ENCODE measurements at places on chromosomes 11 and 22.

DNA sequence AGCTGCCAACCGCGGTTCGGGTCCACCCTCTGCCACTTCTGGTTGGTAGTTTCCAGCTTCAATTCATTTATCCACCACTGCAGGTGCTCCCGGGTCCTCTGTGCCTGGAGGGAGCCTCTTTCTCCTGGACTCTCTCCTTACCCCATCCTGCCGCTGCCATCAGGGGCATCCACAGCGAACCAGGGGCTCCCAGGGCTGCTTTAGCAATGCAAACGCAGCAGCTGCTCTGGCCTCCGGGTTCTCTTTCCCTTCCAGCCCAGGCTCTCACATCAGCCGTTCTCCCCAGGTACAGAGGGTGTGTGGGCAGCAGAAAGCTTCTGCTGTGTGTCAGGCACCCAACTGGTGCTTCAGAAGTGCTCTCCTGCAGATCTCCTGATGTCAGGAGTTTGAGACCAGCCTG lies 27.9 kb downstream of the NFAM1 start:
- DNase-seq = no peak

- DNase-seq = no peak
These were observed 48.0 kb downstream of the IGLL5 start for GRCh38 chr22:22935546-22936157.

GRCh38 chr22:20550851-20551744 lies 43.7 kb downstream of the MED15 start:
- DNase-seq = no peak

- DNase-seq = no peak
These were observed 120.6 kb upstream of the CD82 start for GRCh38 chr11:44444770-44445321.

DNA sequence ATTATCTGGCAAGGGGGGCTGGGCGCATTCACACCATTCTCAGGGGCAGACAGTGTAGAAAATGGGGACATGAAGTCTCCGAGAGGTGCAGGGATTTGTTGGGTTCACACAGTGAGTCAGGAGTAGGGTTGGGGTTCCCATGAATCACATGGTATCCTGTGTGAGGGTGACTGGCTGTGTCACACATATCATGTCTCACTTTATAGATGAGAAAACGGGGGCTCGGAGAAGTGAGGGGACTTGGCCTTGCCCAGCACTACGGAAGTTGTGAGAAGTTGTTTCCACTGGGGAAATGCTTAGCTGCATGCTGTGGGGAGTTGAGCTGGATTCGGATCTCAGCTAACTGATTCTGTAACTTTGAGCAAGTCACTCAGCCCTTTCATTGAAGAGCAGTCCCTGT lies 4.2 kb downstream of the GAL3ST3 start:
- DNase-seq = no peak
